ENCODE measurements at places on chromosomes 7 and 10.

GRCh38 chr7:158067931-158068482 lies 519.6 kb downstream of the PTPRN2 start:
- peaks cover 2% of the 10 kb centered on the region for H3K36me3 ChIP-seq
- no peak for DNase-seq
- H3K4me3 ChIP-seq: no peak overlapping the region
- no peak overlapping the region for H3K27ac ChIP-seq

DNA sequence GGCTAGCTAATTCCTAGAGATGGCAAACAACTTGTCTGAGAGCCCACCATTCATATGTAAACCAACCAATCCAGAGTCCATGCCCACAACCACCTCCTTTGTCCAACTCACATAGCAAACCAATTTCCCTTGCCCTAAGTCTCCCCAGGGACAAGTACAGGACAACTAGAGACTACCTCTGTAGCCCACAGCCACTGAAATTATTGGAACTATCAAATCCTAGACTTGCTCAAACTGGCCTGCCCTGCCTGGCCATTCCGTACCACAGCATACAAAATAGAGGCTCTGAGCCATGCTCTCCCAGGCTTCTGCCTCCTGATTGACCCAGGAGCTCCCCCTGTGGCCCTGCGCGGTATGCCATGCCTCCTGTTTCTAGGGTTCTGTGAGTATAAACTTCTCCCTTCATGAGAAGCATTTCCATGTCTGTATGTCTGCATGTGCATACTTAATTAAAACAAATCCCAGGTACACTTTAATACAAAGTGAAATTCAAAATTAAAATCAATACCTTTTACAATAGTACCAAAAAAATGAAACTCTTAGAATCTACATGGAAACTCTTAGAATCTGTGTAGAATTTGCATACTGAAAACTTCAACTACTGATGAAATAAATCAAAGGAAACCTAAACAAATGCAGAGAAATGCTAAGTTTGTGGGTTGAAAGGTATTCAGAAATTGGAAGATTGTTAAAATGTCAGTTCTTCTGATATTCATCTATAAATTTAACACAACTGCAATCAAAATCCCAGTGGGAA lies 4.0 kb upstream of the HECW1 start:
- H3K4me1 ChIP-seq: no peaks in the 10 kb centered on the region
- no peak overlapping the region for H3K4me3 ChIP-seq
- peaks cover 36% of the 10 kb centered on the region for H3K27me3 ChIP-seq
- no peak overlapping the region for H3K27ac ChIP-seq
- peak; percentile 72 for DNase-seq
- no peaks in the 10 kb centered on the region for H3K36me3 ChIP-seq

DNA sequence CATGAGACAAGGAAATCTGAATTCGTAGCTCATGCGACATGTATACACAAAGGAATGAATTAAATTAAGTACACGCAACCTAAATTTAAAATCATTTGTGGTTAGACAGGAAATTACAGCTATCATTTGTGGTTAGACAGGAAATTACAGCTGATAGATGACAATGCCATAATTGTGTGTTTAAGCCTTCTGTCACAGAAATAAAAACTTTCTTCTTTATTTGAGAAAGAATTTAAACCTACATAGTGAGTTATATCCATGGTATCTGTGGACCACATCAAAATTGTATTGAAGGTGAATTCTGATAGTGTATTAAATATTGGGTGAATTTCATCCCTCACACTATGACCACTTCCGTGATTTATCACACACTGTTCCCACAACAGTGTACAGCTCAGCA lies 362.9 kb downstream of the MAGI2 start:
- no peak overlapping the region for H3K27ac ChIP-seq
- peaks cover 10% of the 10 kb centered on the region for H3K36me3 ChIP-seq
- no peaks in the 10 kb centered on the region for H3K27me3 ChIP-seq
- H3K4me1 ChIP-seq: no peaks in the 10 kb centered on the region
- DNase-seq: no peak
- no peak overlapping the region for H3K4me3 ChIP-seq

DNA sequence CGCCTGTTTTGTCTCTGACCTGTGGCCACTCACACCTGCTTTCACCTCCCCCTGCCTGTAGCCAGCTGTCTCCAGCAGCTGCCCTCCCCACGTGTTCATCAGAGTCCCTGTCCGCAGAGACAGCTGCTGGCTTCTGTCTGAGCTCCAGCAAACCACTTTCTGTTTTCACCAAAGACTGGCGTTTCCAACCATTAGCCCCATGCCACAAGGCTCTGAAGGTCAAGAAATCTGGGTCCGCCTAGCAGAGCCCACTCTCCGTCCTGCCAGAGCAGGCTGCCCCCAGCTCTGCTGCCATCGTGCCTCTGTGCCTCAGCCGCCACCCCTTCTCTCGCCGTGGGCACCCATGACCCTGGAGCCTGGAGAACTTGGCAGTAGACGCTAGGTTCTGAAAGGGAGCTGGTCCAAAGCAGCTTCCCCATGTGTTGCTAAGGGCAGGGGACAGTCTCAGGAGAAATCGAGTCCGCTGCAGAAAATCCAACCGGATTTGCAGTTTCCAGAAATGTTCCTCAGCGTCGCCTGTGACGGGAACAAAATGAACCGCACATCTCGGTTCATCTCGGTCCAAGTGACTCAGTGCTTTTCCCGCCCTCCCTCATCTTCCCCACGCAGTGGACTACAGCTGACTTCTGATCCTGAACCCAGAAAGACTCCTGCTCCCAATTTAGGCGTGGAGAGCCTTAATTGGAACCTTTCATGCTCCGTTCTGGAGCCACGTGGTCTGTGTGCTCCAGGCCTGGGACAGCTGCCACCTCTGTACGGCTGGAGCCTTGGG lies 28.0 kb downstream of the TMEM120A start:
- peaks cover 5% of the 10 kb centered on the region for H3K4me1 ChIP-seq
- H3K36me3 ChIP-seq: peaks cover 12% of the 10 kb centered on the region

DNA sequence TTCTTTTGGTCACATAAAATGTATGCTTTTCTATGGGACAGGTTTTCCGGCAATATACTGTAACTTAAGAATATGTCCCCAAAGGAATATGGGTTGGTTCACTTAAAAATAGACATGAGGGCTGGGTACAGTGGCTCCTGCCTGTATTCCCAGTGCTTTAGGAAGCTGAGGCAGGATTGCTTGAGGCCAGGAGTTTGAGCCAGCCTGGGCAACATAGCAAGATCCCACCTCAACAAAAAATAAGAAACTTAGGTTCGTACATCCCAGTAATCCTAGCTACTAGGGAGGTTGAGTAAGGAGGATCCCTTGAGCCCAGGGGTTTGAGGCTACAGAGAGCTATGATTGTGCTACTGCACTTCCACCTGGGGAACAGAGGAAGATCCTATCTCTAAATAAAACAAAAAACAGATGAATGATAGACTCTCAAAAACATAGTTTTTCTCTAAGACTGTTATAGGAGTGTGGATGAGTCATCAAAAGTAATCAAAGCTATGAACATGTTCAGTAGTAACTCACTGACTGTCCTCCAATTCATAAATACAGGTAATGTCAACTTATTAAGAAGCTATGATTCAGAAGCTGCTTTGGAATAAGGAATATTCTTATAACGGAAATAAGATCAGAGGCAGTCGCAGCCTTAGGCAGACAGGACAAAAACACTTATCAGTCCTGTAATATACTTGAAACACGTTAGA lies 2.6 kb upstream of the SEC31B start:
- no peak overlapping the region for H3K27ac ChIP-seq
- peaks cover 28% of the 10 kb centered on the region for H3K27me3 ChIP-seq
- H3K36me3 ChIP-seq: peaks cover 18% of the 10 kb centered on the region
- DNase-seq: no peak
- H3K4me3 ChIP-seq: no peak overlapping the region

DNA sequence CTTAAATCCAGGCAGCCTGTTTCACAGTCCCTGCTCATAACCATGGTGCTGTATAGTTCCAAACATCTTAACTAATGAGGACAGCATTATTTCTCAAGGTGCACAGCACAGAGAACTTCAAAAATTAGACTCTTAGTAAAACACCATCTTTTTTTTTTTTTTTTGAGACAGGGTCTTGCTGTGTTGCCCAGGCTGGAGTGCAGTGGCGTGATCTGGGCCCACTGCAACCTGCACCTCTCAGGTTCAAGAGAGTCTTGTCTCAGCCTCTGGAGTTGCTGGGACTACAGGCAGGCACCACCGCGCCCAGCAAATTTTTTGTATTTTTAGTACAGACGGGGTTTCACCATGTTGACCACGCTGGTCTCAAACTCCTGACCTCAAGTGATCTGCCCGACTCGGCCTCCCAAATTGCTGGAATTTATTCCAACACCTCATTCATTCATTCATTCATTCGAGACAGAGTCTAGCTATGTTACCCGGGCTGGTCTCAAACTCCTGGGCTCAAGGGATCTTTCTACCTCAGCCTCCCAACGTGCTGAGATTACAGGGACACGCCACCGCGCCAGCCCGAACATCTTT lies 507 bp upstream of the TMEM254 start:
- DNase-seq: no peak
- H3K27ac ChIP-seq: peak overlapping the region; percentile 97
- peak overlapping the region; percentile 95 for H3K4me3 ChIP-seq
- no peaks in the 10 kb centered on the region for H3K27me3 ChIP-seq
- H3K4me1 ChIP-seq: peaks cover 10% of the 10 kb centered on the region
- no peaks in the 10 kb centered on the region for H3K36me3 ChIP-seq

- no peak overlapping the region for H3K4me3 ChIP-seq
- no peak for DNase-seq
- H3K27ac ChIP-seq: no peak overlapping the region
These were observed 270.1 kb upstream of the MTPN start for GRCh38 chr7:136247211-136247610.

DNA sequence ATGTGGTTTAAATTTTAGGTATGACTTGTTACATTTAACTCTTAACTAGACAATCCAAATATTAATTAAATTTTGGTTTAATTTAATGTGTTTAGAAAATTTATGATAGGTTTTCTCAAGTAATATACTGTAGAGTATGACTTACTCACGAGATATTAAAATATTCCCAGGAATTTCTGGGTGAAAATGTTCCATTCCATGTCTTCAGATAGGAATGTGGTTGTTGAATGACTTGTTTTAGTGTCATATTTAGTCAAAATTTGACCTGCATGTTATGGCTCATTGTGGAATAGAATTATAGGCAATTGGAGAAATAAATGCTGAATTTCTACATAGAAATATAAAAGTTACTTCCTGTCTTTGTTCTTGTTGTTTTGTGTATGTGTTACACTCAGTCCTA lies 46.7 kb downstream of the SHOC2 start:
- H3K27ac ChIP-seq: no peak overlapping the region
- no peak overlapping the region for H3K4me3 ChIP-seq
- H3K36me3 ChIP-seq: peaks cover 2% of the 10 kb centered on the region
- no peak for DNase-seq
- H3K27me3 ChIP-seq: no peaks in the 10 kb centered on the region

GRCh38 chr7:3730276-3730675 lies 429.2 kb downstream of the SDK1 start:
- H3K4me3 ChIP-seq: no peak overlapping the region
- no peaks in the 10 kb centered on the region for H3K27me3 ChIP-seq
- H3K4me1 ChIP-seq: peaks cover 9% of the 10 kb centered on the region

GRCh38 chr7:12490107-12490688 lies 80.3 kb upstream of the SCIN start:
- H3K4me1 ChIP-seq: no peaks in the 10 kb centered on the region
- H3K27ac ChIP-seq: no peak overlapping the region
- H3K4me3 ChIP-seq: no peak overlapping the region
- no peaks in the 10 kb centered on the region for H3K36me3 ChIP-seq

- no peak for DNase-seq
- H3K36me3 ChIP-seq: no peaks in the 10 kb centered on the region
- no peak overlapping the region for H3K27ac ChIP-seq
These were observed 47.4 kb upstream of the R3HCC1L start for GRCh38 chr10:98086837-98087708.

- no peaks in the 10 kb centered on the region for H3K36me3 ChIP-seq
- peaks cover 2% of the 10 kb centered on the region for H3K27me3 ChIP-seq
- H3K27ac ChIP-seq: no peak overlapping the region
- H3K4me1 ChIP-seq: peaks cover 33% of the 10 kb centered on the region
These were observed 2.3 kb downstream of the MYPN start for GRCh38 chr10:68111584-68111983.

GRCh38 chr7:117269417-117269816 lies 53.4 kb downstream of the WNT2 start:
- no peak for DNase-seq
- H3K27me3 ChIP-seq: peaks cover 9% of the 10 kb centered on the region
- H3K36me3 ChIP-seq: no peaks in the 10 kb centered on the region
- peaks cover 4% of the 10 kb centered on the region for H3K4me1 ChIP-seq
- no peak overlapping the region for H3K4me3 ChIP-seq

- H3K4me3 ChIP-seq: peak within 1 kb of the TSS; percentile 75
- H3K4me1 ChIP-seq: peaks cover 25% of the 10 kb centered on the region
- H3K27ac ChIP-seq: peak within 1 kb of the TSS; percentile 84
- DNase-seq: peak; percentile 27
- peaks cover 39% of the 10 kb centered on the region for H3K27me3 ChIP-seq
These were observed at the start of gene GRB10 for GRCh38 chr7:50782375-50783208. Gene GRB10, minus strand, starts transcription at chr7:50782896. Its CDS starts 50,574 bp downstream, at chr7:50732322.

- no peak overlapping the region for H3K4me3 ChIP-seq
- no peaks in the 10 kb centered on the region for H3K36me3 ChIP-seq
- H3K27me3 ChIP-seq: no peaks in the 10 kb centered on the region
- no peak for DNase-seq
- peaks cover 3% of the 10 kb centered on the region for H3K4me1 ChIP-seq
- peak overlapping the region; percentile 67 for H3K27ac ChIP-seq
These were observed 52.8 kb downstream of the PODXL start for GRCh38 chr7:131503639-131504038.

- no peak overlapping the region for H3K4me3 ChIP-seq
- no peaks in the 10 kb centered on the region for H3K27me3 ChIP-seq
- H3K4me1 ChIP-seq: no peaks in the 10 kb centered on the region
- no peak for DNase-seq
- peaks cover 33% of the 10 kb centered on the region for H3K36me3 ChIP-seq
These were observed 32.4 kb upstream of the PWWP2B start for GRCh38 chr10:132364594-132364970.

Measured in progenitor cell of endocrine pancreas (in vitro differentiated cells).